ENCODE measurements at places on chromosomes 16 and 17.
A peak's percentile ranks its signal among the peaks of the same experiment; 100 is the strongest.

DNA sequence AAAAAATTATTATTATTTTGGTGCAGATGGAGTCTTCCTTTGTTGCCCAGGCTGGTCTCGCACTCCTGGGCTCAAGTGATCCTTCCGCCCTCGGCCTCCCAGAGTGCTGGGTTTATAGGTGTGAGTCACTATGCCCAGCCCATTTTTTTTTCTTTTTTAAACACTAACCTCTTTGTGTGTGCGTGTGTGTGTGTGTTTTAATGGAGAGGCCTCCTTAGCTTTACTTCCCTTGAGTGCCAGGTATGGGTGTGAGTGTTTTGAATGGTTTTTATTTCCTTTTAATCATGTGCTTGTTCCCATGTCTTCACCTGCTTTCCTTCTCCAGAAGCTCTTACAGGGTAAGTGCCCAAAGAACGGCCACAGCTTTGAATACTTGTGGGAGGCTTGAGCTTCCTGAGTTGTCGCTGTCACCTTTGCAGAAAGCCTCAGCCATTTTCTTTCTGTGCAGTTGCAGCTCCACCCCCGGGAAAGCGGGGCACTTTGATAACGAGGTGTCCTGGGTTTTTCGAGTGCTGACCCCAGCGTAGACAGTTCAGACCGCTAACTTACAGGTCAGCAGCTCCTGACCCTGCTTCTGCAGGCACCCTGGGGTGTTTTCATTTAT lies 22.6 kb downstream of the AKAP1 start:
- DNase-seq: no peak

GRCh38 chr17:43832976-43833829 lies at the start of gene MPP3:
MPP3 (minus strand) TSS chr17:43833146; CDS start chr17:43831906, 1,240 bp downstream.
- no peak for DNase-seq

GRCh38 chr17:50536683-50537646 lies 4.4 kb downstream of the EPN3 start:
- DNase-seq: no peak

DNA sequence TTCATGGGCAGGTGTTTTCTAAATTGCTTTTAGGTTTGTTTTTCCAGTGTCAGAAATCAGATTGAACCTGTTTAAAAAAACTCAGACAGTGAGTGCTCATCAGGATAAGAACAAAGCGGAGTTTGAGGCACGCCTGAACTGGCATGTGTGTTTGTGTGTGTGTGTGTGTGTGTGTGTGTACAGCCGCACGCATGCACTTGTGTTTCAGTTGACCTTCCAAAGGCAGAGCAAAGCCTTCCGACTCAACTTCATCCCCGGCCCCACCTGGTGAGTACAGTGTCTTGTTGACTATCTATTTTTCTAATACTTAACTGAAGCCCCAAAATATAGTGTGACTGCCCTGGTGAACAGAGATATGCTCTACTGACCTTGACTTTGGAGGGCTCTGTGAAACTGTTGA lies 225.1 kb downstream of the IRX3 start:
- no peak for DNase-seq

- no peak for DNase-seq
These were observed 116.6 kb downstream of the PRKCB start for GRCh38 chr16:23952128-23952970.

- no peak for DNase-seq
These were observed 253.3 kb downstream of the STX8 start for GRCh38 chr17:9322326-9322725.

DNA sequence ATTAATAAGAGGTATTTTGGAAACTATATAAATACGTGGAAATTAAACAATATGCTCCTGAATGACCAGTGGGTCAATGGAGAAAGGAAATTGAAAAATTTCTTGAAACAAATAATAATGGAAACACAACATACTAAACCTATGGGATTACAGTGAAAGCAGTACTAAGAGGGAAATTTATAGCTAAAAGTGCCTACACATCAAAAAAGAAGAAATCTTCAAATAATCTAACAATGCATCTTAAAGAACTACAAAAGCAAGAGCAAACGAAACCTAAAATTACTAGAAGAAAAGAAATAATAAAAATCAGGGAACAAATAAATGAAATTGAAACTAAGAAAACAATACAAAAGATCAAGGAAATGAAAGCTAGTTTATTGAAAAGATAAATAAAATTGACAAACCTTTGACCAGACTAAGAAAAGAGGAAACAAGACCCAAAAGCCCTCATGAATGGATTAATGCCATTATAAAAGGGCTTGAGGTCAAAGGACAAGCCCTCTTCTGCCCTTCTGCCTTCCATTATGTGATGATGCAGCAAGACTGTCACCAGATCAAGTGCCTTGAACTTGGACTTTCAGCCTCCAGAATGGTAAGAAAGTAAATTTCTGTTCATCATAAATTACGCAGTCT lies 43.9 kb upstream of the ALDH3A1 start:
- DNase-seq: no peak

- DNase-seq: no peak
These were observed 4.6 kb upstream of the ICAM2 start for GRCh38 chr17:64024781-64025731.

GRCh38 chr17:27564463-27564862 lies 66.5 kb upstream of the LGALS9 start:
- no peak for DNase-seq

GRCh38 chr16:86771506-86772460 lies 193.4 kb downstream of the FOXL1 start:
- DNase-seq: no peak

DNA sequence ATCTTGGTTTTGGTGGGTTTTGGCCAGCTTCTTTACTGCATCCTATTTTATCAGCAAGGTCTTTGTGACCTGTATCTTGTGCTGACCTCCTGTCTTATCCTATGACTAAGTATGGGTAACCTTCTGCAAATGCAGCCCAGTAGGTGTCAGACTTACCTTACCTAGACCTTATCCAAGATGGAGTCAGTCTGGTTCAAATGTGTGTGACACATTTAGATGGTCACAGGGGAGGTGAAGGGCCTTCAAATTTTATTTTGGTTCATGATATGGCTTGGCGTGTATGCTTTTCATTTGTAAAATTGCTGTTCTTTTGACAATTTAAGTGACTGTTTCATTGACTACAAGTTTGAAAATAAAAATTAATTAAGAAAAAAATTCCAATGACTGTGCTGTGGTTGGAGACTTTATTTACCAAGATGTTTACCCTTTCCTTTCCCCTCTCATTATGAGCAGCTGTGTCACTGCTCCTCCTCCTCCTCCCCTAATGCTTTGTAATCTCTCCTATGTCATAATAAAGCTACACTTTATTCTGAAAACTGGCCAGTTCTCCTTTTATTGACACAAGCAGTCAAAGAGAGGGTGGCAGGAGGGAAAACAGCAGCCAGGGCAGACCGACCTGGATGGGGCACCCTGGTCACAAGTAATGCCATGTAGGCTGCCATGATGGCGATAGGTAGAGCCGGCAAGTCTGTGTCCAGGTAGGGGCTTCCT lies 49.4 kb downstream of the TNFRSF13B start:
- DNase-seq: no peak

GRCh38 chr17:82776454-82776853 lies 24.6 kb downstream of the TBCD start:
- no peak for DNase-seq

GRCh38 chr17:52738791-52739190 lies 580.3 kb upstream of the CA10 start:
- no peak for DNase-seq

DNA sequence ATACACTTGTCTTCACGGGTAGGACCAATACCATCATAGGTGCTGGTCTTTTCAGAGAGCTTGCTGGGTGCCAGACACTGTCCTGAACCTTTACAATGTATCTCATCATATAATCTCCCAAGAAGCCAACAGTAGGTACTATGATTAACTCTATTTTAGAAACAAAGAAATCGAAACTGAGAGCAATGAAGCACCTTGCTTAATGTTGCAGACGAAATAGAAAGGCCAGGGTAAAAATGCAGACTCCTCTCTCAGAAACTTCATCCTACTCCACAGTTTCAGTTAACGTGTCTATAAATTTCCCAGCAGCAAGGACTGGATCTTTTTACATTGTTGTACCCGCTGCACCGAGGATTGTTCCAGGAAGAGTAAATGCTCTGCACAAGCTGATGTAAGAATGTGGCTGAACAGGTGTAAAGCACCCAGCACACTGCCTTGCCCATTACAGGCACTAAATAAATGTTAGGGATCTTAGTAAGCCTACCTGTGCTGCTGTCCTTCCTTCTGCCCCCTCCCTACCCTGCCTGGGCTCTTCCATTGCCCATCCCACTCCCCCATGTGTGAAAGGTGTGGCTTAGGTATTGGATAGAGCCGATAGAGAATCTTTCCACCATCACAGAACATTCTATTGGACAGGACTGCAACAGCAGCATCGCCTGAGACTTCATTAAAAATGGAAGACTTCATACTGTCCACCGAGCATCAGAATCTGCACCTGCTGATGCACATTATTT lies 476.7 kb downstream of the SOX9 start:
- no peak for DNase-seq

DNA sequence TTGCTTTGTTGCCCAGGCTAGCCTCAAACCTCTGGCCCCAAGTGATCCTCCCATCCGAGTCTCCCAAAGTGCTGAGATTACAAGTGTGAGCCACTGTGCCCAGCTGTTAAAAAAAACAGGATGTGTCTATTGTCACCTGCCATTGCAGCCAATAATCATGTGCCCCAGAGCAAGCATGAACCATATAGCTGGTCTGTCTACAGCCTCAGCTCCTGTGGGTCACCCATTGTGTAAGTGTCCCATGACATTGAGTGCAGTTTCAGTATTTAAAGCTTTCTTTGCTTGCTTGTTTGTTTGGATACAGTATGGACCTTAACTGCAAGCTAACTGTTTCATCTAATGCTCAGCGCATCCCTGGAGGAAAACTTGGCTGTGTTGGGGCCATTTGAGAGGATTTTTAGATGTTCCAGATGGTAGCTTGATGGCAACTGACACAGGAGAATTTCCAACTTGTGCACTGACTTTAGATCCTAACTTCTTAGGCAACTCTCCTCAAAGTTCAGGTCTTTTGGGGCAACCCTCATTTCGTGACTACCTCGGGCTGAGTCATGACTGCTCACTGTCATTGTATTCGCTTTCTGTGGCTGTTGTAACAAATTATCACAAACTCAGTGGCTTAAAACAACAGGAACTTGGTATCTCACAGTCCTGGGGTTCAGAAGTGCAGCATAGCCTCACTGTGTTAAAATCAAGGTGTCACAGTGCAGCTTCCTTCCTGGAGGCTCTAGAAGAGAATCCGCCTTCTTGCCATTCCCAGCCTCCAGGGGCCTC lies 30.3 kb upstream of the ADORA2B start:
- no peak for DNase-seq

- no peak for DNase-seq
These were observed 375.6 kb upstream of the SALL1 start for GRCh38 chr16:51526621-51527020.

DNA sequence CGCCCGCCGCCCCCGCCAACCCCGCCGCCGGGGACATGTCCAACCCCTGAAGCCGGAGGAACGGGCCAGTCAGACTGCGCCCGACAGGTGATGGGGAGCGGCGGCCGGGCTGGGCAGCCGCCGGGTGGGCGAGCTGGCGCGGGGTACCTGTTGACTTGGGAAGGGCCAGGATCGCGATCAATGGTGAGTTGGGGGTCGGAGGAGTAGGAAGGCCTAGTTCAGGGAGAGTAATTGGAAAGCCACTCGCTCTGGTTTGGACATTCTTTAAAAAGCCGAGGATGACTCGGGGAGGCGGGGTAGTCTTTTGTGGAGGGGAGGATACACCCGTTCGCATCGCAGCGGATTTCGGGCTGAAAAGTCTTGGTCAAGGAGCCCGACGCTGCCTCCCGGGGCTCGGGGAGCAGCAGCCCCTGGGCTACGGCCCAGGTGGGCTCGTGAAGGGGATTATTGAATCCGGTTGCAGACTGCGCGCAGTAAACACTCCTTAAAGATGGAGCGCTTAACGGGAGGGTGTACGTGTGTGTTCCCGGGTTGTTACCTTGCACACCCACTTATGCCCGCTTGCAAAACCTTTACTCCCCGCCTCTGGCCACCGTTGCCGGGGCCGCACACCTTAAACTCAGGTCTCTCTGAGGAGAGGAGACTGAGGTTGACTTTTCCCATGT lies 123.8 kb downstream of the GOSR1 start:
- DNase-seq: peak; percentile 3

DNA sequence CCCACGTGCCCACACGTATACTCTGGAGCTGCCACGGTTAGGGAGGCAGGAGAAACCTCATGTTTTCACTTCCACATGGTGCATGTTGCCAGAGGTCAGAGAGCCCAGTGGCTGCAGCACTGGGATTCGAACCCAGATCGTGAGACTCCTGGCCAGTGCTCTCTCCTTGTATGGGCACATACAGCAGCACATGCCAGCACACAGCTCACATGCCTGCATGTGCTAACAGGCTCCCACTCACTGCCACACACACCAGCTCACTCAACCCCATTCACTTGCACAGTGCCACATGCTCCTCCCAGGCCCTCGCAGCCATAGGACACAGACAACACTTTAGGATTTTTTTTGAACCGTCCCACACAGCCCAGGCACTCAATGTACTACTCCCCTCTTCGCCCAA lies 49.5 kb upstream of the MRPS23 start:
- no peak for DNase-seq
